ENCODE measurements at places on chromosomes 4 and X.

- no peak for DNase-seq
Observed at GRCh38 chrX:139120760-139121159, 409.2 kb upstream of the FGF13 start.

DNA sequence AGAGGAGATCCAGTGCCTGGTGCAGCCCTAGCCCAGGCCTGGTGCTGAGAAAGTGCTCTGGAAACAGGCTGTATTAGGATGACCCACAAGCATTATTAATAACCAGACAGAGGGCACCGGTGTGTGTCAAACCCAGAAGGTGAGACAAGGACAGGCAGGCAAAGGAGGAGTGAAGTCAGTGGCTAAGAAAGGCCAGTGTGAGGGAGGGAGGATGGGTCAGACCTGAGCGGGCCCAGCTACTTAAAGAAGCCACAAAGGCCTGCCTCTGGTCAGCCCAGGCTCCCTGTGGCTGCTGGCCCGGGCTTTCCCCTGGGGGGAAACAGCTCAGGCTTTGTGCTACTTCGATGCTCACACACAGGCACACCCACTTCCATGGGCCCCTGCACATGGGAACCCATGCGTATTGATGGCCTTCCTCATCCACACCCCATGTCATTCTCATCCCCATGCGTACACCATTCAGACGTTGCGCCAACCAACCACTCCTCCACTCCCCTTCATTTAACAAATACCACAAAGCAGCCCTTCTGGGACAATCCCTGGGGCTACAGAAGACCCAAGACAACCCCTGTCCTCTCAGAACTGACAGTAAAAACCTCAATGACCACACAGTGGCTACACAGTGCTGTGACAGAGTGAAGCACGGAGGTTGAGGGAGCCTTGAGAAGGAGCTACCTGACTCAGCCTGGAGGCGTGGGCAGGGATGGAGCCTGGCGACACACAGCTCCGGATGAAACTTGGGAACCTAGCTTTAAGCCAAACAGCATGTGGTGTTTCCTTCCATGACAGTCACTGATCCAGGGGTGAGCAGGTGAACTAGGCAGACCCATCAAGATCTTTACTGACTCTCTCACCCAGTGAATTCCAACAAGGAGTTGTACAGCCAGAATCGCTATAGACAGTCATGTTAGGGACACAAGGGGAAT is 24.9 kb upstream of the MTM1 start:
- DNase-seq = no peak

GRCh38 chrX:30637874-30638815 is 15.1 kb upstream of the GK start:
- no peak for DNase-seq

- no peak for DNase-seq
Observed at GRCh38 chr4:74474345-74475090, 29.6 kb downstream of the AREG start.

DNA sequence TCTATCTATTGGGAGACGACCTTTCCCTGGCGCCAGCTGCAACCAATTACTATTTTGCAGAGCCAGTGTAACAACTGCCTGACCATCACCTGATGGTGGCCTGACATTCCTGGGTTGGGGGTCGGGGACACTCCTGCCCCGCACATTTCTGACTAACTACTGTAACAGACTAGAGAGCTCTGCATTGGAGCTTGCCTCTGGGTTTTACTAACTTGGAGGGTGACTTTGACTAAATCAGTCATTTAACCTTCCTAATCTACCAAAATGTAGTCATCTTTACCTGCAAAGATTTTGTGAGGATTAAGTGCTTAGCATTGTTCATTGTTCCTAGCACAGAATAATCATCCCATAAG is 37.5 kb upstream of the ABCG2 start:
- DNase-seq = no peak
